ENCODE measurements at places on chromosomes 13 and 19.

- no peak for DNase-seq
Measured at GRCh38 chr19:5036698-5037563, 68.0 kb downstream of the KDM4B start.

DNA sequence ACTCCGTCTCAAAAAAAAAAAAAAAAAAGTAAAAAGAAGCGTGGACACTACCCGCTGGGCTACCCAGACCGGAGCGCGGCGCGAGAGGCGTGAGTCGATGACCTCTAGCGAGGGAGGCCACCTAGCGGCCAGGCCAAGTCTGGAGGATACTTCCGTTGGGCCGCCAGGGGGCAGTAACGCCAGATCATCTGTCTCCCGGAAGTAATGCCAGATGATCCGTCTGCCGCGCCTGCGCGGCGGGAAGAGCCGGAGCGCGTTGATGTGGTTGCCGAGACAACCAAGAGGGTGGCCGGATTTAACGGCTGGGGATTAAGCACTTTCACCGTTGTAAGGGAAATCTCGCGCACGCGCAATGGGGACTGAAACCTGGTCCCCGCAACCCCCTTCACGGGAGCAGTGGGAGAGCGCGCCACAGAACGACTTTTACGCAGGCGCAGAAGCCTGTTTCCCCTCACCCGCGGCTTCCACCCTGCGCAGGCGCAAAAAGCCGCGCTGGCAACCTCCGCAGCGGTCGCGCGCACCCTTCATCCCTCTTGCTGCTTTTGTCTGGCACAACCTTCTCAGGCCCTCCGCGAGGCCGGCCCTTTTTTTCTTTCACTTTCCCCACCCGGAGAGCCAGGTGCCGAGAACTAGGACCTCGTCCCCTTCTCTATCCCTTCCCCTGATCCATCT, 1.0 kb upstream of the U2AF2 start:
- peak; percentile 98 for DNase-seq

- DNase-seq = no peak
Measured at GRCh38 chr19:33868076-33868735, 71.5 kb downstream of the KCTD15 start.

- no peak for DNase-seq
Measured at GRCh38 chr19:33946535-33947264, 150.0 kb downstream of the KCTD15 start.

- DNase-seq = no peak
Measured at GRCh38 chr13:33639158-33639557, 178.8 kb upstream of the RFC3 start.

DNA sequence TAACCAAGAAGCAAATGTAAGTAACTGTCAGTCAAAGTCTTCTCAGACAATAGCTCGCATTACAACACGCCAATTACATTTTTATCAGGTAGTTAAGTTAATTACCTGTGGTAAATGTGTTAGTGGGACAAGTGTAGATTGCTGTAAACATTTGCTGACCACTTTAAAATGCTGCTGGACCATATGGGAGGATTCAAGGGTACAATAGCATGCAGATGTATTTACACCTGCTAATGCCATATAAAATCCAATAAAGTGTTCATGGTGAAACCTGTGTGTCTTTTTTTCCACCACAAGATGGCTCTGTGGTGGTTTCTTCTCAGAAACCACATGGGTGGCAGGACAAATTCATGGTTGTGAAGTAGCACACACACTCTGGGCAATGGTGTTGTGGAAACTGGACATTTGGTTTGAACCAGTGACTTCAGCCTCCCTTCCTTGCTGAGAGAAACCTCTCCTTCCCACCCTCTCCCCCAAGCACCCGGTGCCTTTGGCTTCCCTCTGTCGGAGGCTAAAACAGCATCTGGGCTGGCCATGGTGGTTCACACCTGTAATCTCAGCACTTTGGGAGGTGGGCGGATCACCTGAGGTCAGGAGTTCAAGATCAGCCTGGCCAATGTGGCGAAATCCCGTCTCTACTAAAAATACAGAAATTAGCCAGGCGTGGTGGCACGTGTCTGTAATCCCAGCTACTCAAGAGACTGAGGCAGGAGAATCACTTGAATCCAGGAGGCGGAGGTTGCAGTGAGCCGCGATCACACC, 18.1 kb upstream of the GTF3A start:
- DNase-seq = peak; percentile 51

DNA sequence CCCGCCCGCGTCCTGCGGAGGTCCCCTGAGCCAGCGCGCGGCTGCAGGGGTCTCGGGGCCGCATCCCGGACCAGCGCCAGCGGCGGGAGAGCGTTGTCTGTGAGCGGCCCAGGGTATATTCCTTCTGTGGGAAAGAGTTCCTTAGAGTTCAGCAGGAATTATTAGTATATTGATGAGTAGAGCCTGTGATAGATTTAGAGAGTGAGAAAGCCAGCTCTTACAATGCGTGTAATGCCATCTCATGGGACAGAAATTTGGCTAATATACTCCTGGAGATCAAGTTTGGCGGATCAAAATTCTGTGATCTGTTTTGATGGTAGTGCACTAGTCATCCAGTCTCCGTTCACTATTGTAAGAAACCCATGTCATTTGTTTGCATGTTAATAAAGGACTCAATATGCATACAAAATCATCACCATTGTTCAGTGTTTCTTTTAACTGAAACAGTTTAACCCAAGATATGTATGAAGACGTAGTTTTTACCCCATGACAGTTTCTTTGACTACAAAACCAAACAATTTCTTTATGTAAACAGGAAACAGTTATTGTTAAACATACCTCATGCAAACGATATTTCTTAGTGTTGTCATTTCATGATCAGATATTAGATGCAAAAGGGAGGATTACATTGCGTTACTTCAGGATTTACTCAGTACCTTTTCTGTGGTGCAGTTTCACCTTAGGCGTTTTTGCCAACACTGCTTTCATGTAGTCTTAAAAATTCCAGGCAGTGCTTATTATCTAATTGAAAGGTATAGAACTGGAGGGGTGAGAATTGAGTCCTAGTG, 9.9 kb downstream of the TNFRSF19 start:
- no peak for DNase-seq

- no peak for DNase-seq
Measured at GRCh38 chr13:97945342-97945741, 8.1 kb upstream of the IPO5 start.

GRCh38 chr19:37931881-37932655, 25.1 kb downstream of the SIPA1L3 start:
- peak; percentile 60 for DNase-seq

- no peak for DNase-seq
Measured at GRCh38 chr19:40525234-40526051, 51.2 kb upstream of the SHKBP1 start.

- no peak for DNase-seq
Measured at GRCh38 chr13:82356667-82357410, 1525.4 kb downstream of the SLITRK1 start.

GRCh38 chr13:39020853-39021462, 16.9 kb downstream of the PROSER1 start:
- no peak for DNase-seq

DNA sequence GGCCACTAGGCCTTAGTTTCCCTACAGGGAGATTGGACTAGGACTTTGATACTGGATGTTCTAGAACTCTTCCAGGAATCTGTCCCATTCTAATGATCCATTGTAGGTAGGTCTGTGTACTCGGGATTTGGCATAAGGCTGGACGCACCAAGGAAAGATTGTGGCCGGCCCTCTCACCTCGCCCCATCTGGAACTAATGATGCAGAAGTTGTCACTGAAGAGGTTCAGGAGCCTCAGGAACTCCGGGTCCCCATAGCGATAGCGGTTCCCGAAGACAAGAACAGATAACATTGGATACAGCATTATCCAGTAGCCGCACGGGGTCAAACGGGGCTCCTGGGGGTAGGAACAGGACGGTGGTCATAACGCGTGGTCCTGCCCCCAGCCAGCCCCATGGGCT, 11.2 kb downstream of the EGLN2 start:
- no peak for DNase-seq

GRCh38 chr19:45376045-45376724, 5.8 kb upstream of the ERCC2 start:
- DNase-seq = no peak

GRCh38 chr19:23263870-23264590, 13.8 kb upstream of the ZNF724 start:
- DNase-seq = peak; percentile 36

GRCh38 chr19:33819880-33820781, 23.5 kb downstream of the KCTD15 start:
- peak; percentile 81 for DNase-seq

DNA sequence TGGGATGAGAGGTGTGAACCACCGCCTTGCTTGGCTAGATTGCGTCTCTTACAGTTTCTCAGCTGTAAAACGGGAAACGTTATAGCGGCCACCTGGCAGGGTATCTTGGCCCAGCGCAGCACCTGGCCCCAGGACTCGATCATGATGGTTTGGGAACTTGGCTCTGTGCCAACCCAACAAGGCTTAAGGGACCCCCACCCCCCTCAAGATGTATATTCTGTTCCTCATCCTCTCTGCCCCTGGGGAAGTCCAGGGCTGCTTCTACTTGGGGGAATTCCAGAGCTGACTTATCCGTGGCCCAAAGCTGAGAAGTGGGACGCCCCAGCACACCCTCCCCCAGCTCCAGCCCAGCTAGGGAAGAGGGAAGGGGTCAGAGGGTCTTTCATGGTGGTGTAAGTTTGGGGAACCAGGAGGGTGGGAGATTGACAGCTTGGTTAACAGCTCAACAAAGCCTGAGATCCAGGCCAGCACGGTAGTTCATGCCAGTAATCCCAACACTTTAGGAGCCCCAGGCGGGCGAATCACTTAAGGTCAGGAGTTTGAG, 695 bp downstream of the ICAM1 start:
- peak; percentile 90 for DNase-seq

DNA sequence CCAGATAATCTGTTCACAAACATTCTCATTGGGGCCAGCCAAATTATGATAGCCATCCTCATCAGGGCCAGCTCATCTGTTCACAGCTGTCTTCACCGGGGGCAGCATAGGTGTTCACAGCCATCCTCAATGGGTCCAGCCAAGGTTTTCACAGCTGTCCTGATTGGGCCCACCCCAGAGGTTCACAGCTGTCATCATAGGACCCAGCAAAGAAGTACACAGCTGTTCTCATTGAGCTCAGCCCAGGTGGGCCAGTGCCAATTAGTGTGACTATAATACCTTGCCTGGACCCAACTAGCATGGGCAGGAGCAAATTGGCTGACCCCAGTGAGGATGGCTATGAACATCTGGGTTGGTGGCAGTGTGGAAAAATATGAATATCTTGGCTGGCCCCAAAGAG, 1166.0 kb downstream of the UQCRFS1 start:
- no peak for DNase-seq

DNA sequence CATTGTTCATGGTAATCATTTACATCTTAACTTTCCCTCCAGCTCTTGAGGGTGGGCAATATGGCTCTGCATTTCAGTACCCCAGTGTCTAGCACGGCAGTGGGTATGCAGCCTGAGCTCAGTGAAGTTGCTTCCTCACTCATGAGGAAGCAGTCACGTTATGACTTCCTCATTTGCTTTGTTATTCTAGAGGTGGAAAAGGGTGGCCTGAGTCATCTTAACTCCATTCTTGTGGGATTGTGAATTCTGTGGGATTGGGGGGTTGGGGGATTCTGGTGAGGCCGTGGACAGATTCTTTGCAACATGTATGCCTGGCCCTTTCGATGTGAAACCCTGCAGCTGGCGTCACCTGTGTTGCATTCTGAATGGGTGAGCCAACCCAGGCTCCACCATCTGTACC, 406.7 kb upstream of the ZNF507 start:
- peak; percentile 17 for DNase-seq

GRCh38 chr19:54337858-54338230, 1.1 kb downstream of the LILRA4 start:
- DNase-seq = no peak

DNA sequence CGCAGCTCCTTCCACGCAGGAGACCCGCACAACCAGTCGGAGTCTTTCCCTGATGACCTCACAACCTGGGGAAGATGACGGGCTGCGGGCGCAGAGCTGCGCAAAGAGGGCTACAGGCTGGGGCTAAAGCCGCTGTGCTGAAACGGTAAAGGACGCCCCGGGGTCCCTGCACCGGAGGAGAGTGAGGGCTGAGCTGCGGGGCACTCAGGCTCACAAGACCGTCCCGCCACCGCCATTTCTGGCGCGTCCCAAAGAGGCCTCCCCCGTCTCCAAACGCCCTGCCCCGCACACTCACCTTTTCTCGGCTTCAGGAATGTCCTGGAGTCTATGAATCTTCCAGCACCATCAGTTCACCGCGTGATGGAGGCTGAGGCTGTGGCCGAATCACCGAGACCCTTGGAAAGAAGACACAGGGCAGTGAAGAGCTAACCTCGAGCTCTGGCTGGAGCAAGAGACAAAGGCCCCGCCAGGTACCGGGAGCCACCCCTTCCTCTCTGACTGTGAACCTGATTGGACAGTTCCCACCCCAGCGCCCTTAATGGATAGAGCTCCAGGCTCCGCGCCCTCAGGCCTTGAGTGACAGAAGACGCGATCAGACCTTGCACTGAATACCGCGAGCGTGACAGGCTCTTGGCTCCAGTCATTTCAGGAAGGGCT, 41.8 kb upstream of the ZNF429 start:
- DNase-seq = peak; percentile 2

DNA sequence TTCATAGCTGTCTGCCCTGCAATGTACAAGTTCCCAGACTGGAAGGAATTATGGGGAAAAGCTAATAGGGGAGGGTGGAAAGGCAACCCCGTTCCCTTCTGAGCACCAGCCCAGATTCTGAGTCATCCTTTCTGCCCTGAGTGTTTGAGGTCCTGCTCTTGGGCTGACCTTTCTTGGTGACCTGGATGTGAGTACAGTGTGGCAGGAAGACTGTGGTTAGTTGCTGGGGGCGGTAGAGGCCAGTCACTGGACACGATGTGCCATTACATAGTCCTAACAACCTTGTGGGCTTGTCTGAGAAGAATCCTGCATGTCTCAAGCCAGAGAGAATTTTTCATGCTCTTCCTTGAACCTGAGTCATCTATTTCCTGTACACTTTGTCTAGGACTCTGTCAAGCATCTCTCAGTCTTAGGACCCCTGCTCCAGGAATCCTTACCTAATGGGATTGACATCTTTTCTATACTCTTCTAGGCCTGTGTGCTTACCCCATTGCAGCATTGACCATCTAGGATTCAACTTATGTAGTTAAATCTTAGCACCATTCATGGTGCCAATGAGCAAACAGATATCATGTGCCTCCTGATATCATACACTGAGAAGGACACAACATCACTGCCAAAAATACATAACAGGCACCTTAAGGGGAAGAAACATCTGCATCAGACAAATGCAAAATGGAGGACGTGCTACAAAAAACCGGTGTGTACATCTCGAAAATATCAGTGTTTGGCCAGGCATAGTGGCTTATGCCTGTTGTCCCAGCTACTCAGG, 8.1 kb upstream of the ANGPTL4 start:
- DNase-seq = peak; percentile 95

- DNase-seq = no peak
Measured at GRCh38 chr19:12774588-12775555, at the start of gene HOOK2. TSS of gene HOOK2 (minus strand) at chr19:12775552. CDS start at chr19:12775449, 103 bp downstream.

Measured in suppressor macrophage treated with lipopolysaccharide for 4 hours (primary cell).